Placental pericyte (primary cell): ENCODE measurements at places on chromosomes 2 and 18. TPM values are rescaled to one million over a fixed set of nuclear protein-coding genes. Genes with fewer than 3 reads are reported as not detected.

Gene SLC5A6
- total RNA-seq: 39.6 and 59.4 TPM in 2 replicates

Gene VAMP8
- 11.8 and 14.0 TPM in 2 replicates for total RNA-seq

Gene ANKRD53
- 0.72 and 1.3 TPM in 2 replicates for total RNA-seq

Gene TBR1
- under 0.01 TPM in 1 of 2 replicates, not detected in the other for total RNA-seq

Gene SERPINB2
- total RNA-seq: 211 and 212 TPM in 2 replicates

Gene KATNAL2
- total RNA-seq: 0.88 and 1.6 TPM in 2 replicates

Gene OTX1
- not detected in 2 replicates for total RNA-seq
